ENCODE measurements at places on chromosomes 11 and 22.

- DNase-seq: no peak
Measured at GRCh38 chr11:62497132-62497801, 49.3 kb downstream of the AHNAK start.

DNA sequence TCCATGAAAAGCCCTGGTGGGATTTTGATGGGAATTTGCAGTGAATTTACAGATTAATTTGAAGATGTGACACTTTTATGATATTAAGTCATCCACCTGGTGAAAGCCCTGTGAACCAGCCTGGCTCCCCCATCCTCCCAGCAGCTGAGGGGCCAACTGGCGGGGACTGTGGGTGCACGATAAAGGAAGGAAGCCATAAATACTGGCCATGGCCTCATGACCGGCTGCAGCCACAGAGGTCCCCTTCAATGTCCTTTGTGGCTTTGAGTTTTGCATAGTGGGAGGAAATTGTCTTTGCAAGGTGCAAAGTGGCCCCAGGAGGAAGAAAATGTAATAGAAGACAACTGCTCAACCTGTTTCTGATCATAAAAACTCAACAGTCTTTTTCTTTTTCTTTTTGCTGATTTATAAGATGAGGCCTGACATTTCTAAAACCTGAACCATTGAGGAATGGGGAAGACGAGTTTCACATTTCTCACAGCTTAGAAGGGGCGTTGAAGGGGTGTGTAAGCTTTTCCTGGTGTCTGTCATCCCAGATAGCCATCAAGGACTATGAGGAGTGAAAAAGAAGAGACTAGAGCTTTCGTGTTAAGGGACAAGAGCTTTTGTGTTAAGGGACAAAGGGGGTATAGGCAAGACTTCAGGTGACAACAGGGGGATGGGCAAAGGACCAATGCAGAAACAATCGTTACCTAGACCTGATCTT lies 6.3 kb upstream of the NDUFV1 start:
- no peak for DNase-seq

GRCh38 chr11:87417951-87418350 lies 380.2 kb downstream of the TMEM135 start:
- DNase-seq: no peak

DNA sequence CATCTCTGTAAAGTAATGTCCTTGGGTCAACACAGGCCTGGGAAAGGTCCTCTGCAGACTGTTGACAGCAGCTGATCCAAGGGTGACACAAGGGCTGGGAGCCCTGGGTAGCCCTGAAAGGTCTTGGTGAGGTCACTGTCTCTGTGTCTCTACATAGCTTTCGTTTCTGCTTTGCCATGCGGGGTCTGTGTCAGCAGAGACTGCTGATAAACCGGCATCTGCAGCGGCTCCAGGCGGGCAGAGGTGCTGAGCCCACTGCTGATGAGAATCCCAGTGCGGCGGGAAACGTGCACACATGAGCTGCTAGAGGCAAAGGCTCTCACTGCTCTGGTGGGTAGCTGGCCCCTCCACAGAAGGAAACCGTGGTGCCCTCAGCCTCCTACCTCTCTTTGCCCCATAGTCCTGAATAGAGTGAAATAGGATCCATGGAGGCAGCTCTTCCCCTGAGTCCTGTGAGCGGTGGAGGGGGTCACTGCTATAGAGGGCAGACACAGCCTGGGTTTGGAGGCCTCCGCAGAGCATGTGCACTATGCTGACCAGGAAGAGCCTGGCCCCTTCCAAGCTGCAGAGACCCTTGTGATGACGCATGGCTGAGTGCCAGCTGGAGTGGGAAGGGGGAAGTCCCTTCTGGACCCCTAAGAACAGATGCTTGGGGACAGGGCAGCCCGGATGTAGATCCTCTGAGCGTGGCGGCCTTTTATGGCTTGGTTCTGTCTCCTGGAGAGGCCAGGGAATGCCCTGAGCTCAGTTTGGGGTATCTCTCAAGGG lies 17.8 kb upstream of the ST3GAL4 start:
- DNase-seq: no peak

GRCh38 chr11:6402561-6402981 lies 12.3 kb downstream of the SMPD1 start:
- DNase-seq: no peak

- no peak for DNase-seq
Measured at GRCh38 chr11:77959434-77959833, 35.0 kb downstream of the INTS4 start.

GRCh38 chr11:130815956-130816355 lies 100.3 kb downstream of the SNX19 start:
- no peak for DNase-seq

DNA sequence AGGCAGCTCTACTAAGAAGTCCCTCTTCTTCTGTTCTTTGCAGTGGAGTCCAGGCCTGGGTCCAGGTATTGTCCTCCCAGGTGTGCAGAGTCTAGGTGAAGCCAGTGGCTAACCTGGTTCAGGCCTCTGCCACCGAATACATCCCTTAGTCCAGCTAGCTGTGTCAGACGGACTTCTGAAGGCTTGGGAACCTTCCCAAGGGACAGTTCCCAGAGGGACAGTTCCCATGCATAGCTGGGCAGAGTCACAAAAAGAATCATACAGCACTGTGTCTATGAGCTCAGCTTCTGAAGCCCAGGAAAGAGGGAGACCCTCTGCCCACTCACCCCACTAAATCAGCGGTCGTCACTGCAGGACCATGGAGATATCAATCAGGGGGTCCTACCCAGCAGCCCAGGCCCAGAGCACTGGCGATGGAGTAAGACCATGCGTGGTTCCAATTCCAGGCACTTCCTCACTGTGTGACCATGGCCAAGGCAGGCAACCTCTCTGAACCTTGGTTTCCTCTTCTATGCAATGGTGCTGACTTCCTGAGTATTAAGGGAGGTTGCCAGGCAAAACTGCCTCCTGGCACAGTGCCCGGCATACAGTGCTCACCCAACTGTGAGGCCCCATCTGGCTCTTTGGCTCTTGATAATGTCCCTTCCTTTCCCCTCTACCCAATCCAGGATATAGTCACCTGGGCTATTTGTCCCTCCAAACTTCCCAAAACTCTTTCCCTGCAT lies 3.4 kb downstream of the MS4A10 start:
- no peak for DNase-seq

DNA sequence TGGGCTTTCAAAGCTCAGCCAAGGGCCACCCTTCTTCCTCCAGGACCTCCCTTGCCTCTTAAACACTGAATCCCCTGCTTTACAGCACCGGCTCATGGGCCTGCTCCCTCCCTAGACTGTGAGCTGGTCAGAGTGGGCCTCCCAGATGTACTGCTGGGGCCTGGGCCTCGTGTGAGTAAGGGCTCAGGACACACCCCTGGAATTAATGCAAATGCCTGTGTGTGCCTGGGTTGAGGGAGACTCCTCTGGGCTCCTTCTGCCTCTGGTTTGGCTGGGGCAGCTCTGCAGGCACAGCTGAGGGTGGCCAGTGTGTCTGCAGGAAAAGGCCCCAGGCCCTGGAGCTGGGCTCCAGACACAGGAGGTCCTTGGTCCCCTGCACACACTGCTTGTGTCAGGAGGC lies 24.2 kb downstream of the ALX4 start:
- DNase-seq: no peak

DNA sequence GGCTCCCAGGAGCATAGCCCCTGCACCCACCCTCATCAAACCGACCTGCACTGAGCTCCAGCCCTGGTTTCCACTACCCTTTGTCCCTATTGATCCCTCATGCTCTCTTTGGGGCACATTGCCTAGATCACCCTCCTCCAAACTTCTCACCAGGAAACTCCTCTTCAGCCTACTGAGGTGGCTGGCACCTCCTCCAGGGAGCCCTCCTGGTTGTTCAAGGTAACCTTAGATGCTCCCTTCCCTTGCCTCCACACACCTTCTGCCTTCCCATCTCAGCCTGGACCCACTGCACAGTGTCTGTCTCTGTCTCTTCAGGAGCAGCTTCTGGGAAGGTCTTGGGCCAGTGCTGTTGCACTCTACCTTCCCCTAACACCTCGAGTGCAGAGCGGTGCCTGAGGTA lies 15.8 kb upstream of the WNT7B start:
- DNase-seq: no peak

DNA sequence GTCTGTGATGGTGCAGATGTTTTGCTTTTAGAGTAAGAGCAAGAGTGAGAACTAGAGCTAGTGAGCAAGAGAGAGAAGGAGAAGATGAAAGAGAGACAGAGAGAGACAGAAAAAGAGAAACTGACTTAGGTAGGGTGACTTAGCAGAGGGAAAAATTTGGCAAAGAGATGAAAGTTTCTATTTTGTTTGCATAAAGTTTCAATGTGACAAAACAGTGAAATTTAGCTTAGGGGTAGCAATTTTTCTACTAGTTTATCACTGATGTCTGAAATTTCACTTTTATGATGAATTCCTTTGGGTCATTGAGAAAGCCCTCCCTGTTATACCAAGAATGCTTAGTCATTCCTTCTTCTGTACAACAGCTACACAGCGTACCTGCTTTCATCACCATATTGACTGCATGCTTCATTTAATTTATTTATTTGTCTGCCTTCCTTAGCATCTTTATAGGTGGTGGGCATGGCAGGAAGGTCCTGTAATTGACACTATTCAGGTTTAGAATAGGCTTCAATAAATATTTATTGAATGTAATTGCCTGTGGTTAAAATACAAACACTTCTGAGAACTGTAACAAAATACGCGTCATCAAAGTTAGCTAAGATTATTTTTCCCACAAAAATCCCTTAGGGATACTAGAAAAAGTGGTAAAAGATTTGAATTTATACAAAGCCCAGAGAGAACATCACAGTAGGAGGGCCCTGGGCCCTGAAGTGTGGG lies 19.9 kb upstream of the CTSC start:
- no peak for DNase-seq

GRCh38 chr11:95101935-95102334 lies 12.3 kb downstream of the ENDOD1 start:
- DNase-seq: no peak

DNA sequence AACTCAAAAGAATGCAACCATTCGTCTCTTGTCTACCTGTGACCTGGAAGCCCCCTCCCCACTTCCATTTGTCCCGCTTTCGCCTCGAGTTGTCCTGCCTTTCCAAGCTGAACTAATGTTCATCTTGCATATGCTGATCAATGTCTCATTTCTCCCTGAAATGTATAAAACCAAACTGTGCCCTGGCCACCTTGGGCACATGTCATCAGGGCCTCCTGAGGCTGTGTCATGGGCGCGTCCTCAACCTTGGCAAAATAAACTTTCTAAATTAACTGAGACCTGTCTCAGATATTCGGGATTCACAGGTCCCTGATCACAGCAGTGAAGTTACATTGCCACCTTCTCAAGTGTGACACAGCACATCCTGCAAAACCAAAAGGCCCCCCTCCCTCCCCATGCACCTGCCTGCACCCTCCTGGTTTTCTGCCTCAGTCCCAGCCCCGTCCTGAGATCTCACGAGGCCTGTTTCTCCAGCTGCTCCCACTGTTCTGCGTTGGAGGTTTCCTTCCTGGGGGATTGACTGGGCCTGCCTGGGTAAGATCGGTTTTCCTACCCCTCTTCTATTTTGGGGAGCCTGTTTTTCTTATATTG lies 1328.7 kb downstream of the TBC1D22A start:
- DNase-seq: no peak

DNA sequence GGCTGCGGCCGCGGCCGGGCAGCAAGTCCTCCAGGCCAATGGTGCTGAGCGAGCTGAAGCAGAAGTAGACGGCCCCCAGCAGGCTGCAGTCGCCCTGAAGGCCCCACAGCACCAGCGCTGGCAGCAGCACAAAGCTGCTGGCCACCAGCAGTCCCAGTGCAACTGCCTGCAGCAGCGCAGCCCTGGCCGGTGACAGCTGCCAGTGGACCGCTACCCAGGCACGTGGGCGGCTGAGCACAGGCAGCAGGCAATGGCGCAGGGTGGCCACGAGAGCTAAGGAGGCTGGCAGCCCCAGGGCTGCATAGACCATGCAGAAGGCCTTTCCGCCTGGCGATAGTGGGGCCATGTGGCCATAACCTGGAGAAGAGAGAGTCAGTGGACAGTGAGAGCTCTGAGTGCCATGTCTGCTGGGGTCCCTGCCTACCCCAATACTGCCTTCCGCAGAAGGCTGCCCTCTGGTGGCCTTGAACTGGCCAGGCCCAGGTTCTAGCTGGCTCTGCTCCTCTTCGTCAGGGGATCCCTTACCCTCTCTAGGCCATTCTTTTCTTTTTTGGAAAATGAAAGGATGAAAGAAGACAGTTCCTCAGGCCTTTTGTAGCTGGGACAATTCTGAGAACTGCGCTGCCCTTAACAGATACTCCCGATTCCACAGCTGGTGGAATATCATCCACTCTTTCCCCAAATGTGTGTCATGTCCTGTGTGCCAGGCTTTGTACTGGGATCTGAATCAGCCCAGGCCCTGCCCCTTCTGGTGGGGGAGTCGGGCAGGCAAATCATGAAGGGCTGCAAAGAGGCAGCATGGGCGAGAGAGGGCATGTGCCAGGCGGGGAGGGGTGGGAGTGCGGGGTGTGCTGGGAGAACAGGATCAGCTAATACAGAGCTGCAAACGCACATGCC lies 1.8 kb downstream of the KCNK7 start:
- no peak for DNase-seq

GRCh38 chr11:6618117-6619003 lies 862 bp downstream of the TPP1 start:
- peak; percentile 46 for DNase-seq

GRCh38 chr22:44195189-44195871 lies 14.6 kb downstream of the PARVG start:
- no peak for DNase-seq
